ENCODE measurements at places on chromosomes 4 and X.

GRCh38 chr4:126890994-126891393 lies 741.8 kb upstream of the INTU start:
- DNase-seq = no peak

GRCh38 chrX:111339212-111339611 lies 68.9 kb upstream of the CAPN6 start:
- no peak for DNase-seq

DNA sequence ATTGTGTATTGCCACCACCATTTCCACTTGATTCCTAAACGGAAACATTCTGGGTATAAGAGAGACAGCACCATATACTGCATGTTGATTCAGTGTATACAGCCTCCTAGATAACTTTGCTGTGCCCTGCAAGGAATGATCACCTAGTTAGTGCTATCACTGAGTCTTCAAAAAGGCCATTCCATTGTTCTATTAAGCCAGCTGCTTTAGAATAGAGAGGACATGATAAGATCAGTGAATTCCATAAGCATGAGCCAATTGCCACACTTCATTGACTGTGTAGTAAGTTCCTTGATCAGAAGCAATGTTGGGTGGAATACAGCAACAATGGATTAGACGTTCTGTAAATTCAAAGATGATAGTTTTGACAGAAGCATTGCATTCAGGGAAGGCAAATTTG lies 1047.3 kb downstream of the PCDH18 start:
- DNase-seq = no peak

DNA sequence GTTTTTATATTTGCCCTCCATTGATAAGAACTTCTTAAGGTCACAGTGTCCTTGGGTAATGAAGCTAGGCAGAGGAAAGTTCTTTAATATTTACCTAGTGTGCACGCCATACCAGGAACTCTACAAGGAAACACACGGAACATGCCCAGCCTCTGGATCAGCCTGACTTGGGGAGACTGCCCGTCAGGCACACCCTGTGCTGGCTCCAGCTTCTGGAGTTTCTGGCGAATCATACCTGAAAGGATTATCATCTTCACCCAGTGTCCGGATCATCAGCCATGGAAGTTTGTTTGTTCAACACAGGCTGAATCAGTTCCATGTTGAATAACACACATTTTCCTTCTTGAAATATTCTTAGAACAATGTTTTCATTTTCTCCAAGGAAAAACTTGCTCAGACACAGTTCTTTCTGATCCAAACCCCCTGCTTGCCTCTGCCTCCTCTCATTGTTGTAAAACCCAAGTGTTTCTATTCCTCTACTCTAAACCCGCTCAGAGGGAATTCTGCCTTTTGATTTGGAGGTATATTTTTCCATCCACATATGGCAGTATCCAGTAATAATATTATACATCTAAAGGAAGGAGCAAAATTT lies 176.7 kb downstream of the SHROOM3 start:
- DNase-seq = no peak

- DNase-seq = no peak
Observed at GRCh38 chr4:113497154-113497884, 264.2 kb downstream of the CAMK2D start.

- DNase-seq = no peak
Observed at GRCh38 chr4:154507156-154507555, 15.6 kb upstream of the DCHS2 start.
